ENCODE measurements at places on chromosomes 6 and 20.

DNA sequence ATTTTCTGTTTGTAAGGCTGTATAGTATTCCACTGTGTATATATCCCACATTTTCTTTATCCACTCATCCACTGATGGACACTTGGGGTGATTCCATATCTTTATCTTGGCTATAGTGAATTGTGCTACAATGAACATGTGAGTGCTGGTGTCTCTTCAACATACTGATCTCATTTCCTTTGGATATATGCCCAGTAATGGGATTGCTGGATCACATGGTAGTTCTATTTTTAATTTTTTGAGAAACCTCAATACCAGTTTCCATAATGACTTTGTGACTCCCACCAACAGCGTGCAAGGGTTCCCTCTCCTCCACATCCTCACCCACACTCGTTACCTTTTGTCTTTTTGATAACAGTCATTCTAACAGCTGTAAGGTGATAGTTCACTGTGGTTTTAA, 166.0 kb downstream of the ARHGAP18 start:
- DNase-seq: no peak

GRCh38 chr6:149929422-149929821, 6.5 kb upstream of the RAET1G start:
- no peak for DNase-seq

- no peak for DNase-seq
Observed at GRCh38 chr6:93165850-93166430, 253.4 kb downstream of the EPHA7 start.

- DNase-seq: no peak
Observed at GRCh38 chr6:153488267-153488666, 357.2 kb upstream of the RGS17 start.

DNA sequence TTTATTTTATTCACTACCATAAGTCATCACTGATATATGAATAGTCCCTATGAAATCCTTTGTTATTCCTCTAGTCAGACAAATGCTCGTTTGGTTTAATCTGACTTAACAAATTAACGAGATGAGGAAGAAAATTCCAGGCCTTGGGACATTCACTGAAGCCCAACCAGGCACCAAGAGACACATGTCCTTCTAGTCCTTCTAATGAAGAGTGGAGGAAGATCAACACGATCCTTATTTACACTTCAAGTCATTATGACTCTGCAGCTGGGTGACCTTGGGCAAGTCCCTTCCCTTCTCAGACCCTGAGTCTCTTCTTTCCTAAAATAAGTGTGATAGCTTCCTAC, 117.5 kb downstream of the CEBPB start:
- no peak for DNase-seq

GRCh38 chr6:135837735-135838449, 13.6 kb upstream of the PDE7B start:
- DNase-seq: no peak

DNA sequence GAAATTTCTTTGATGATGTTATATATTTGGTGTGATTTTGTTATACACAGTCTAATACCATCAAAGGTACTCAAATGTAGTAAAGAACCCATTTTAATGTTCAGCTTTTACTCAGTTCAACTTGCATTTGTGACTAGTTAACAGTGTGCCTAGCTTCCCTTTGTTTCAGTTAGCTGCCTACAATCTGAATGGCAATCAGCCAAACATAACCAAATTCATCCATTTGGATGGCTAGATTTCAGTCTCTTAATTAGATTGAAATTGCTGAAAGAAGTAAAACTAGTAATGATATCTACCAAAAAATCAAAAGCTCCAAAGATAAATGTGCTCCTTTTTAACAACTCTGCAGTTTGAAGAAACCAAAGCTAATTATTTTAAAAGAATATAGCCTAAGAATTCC, 6.9 kb downstream of the EPHA7 start:
- DNase-seq: no peak

Data from activated naive CD4-positive, alpha-beta T cell (primary cell).